Activated CD8-positive, alpha-beta T cell treated with anti-CD3 and anti-CD28 coated beads for 36 hours (primary cell): ENCODE measurements at places on chromosomes 7 and 10. TPM values are rescaled to one million over a fixed set of nuclear protein-coding genes. Genes with fewer than 3 reads are reported as not detected.

The TUBB8 gene
- total RNA-seq, result not detected

GRCh38 chr10:15316871-15317464 lies 54.1 kb downstream of the FAM171A1 start:
- no peak for DNase-seq

The CTNNA3 gene
- total RNA-seq, result not detected

GRCh38 chr7:30880125-30880720 lies 31.4 kb upstream of the AQP1 start:
- no peak for DNase-seq

DNA sequence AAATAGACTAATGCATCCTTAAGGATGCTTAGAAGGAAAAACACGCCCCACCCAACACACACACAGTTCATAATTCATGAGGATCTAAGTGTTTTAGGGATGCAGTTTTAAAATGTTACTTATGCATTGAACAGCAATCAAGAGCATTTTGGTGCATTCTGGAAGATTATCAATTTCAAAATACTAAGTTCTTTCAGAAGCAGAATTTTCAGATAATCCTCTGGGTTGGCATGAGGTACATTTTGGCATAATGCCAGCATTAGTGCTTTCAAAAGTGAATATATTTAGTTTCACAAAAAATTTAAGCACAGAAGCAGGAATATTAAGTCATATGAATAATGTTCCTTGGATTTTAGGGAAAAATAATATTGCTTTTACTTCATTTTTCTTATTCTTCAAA lies 937.1 kb downstream of the REEP3 start:
- no peak for DNase-seq

GRCh38 chr7:81248420-81248819 lies 329.6 kb upstream of the SEMA3C start:
- DNase-seq, result no peak

The HOXA5 gene
- not detected for total RNA-seq

DNA sequence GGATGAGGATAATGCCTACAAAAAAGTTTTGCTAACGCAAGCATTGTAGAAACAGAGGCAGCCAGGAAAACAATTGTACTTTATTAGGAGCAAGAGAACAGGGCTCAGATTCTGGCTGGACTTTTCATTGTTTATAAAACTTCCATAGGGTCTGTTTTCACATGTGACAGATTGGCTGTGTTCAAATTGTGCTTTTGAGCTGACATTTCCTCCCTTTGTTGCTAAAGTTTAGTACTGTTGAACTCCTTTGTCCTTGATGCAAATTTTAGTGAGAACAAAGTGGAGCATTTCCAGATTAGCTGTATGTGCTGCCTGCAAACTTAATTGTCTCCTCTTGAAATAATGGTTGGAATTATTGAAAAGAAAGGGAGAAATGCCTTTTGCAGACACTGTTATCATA lies 221.0 kb upstream of the FZD1 start:
- no peak for DNase-seq

GRCh38 chr7:111174510-111174909 lies 83.6 kb downstream of the LRRN3 start:
- DNase-seq, result no peak

- DNase-seq, result no peak
These were observed 359.9 kb downstream of the DGKB start for GRCh38 chr7:14542624-14543023.

The GIMAP4 gene
- 88.3 TPM for total RNA-seq

- no peak for DNase-seq
These were observed 42.7 kb upstream of the LAMB1 start for GRCh38 chr7:108045669-108046068.

GRCh38 chr7:79681454-79681853 lies 228.0 kb upstream of the MAGI2 start:
- no peak for DNase-seq

GRCh38 chr7:2567679-2568278 lies 9.0 kb downstream of the IQCE start:
- no peak for DNase-seq

The EGR2 gene
- 46.6 TPM for total RNA-seq

- no peak for DNase-seq
These were observed 107.3 kb upstream of the SHH start for GRCh38 chr7:155919391-155920067.

The TRIM73 gene
- total RNA-seq, result 6.4 TPM

GRCh38 chr10:84375011-84375410 lies 46.6 kb downstream of the CCSER2 start:
- DNase-seq, result peak; percentile 61

GRCh38 chr7:28890137-28890536 lies 68.0 kb downstream of the TRIL start:
- DNase-seq, result no peak

The MACROH2A2 gene
- 3.9 TPM for total RNA-seq

- no peak for DNase-seq
These were observed 11.9 kb upstream of the OR6V1 start for GRCh38 chr7:143040209-143040715.

DNA sequence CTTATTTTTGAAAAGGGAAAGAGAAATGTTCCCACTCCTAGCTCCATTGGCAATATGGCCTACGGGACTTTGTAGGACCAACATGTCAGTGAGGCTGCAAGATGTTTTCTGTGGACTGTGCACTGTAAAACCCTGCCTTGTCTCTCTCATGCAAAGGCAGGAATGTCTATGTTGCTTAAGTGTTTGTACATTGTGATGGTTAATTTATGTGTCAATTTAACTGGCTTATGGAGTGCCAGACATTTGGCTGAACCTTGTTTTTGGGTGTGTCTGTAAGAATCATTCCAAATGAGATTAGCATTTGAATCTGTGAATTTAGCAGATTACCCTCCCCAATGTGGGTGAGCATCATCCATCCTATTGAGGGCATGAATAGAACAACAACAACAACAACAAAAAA lies 4.1 kb upstream of the PCLO start:
- no peak for DNase-seq

DNA sequence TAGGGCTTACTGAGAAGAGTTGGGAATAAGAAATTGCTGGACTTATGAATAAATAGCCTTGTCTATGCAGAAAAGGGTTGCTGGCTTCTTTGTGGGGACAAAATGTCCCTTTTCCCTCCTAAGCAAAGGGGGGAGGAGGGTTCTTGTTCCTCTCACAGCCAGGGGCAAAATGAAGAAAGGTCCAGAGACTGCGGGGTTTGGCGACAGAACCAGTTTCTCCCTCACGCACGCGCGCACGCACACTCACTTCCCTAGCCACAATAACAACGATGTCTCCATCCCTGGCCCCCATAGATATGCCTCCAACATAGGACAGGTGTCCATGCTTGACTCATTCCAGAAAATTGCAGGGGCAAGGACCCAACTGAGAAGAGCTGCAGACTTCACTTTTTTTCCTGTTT lies 3.3 kb downstream of the ZMIZ1 start:
- no peak for DNase-seq

- DNase-seq, result no peak
These were observed 227.2 kb downstream of the CUX1 start for GRCh38 chr7:102044641-102044983.

GRCh38 chr7:100588438-100588837 lies 2.3 kb downstream of the FBXO24 start:
- DNase-seq, result no peak

- DNase-seq, result no peak
These were observed 58.4 kb downstream of the NEURL1 start for GRCh38 chr10:103551619-103552602.

GRCh38 chr7:101952355-101953247 lies 135.2 kb downstream of the CUX1 start:
- DNase-seq, result no peak

DNA sequence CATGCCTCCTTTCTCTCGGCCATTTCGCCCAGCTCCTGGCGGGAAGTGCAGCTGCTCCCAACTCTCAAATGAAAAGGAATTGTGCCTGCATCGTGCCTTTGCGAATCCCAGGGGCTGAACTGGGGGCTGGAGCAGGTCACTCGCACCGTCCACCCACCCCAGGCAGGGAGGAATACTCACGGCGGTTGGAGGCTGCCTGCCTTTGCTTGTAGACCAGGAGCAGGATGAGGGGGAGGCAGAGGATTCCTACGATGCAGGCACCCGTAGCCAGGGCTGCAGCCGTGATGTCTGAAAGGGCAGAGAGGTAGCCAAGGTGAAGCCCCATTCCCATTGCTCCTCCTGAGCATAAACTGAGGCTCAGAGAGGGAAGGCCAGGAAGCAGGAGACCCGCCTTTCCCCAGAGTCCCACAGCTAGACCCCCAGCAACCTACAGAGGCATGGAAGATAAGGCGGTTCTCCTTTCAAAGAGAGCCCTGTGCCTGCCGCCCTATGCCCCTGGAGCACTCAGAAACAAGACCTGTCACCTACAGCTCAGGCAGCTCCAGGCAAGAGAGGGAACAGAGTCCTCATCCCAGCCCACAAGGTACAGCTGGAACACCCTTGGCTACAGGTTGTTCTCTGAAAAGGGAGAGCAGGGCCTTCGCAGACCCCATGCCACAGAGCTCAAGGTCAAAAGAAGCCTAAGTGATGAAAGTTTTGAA lies 18.0 kb downstream of the VSIR start:
- DNase-seq, result no peak

The DAGLB gene
- 17.7 TPM for total RNA-seq

GRCh38 chr7:130890176-130891020 lies 156.4 kb upstream of the KLF14 start:
- DNase-seq, result no peak

GRCh38 chr10:119231654-119232053 lies 24.3 kb downstream of the GRK5 start:
- no peak for DNase-seq

GRCh38 chr7:13850185-13850752 lies 139.2 kb downstream of the ETV1 start:
- peak; percentile 70 for DNase-seq

DNA sequence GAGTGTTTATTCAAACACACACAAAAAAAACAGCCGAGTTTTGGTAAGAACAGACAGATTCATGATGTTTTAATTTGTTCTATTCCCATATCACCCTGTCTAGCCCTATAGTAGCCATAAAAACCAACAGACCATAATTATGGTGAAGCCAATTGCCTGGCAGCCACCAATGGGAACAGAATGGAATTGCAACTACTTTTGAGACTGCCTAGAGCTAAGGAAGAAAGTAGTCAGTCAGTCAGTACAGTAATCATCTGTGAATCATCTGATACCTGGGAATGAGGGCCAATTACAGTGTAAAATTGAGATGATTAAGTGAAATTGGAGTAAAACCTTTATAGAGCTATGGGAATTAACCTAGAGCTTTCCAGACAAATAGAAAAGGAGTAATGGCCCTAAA lies 952.7 kb upstream of the KCND2 start:
- DNase-seq, result no peak
